ENCODE measurements at places on chromosomes 16 and 17.

DNA sequence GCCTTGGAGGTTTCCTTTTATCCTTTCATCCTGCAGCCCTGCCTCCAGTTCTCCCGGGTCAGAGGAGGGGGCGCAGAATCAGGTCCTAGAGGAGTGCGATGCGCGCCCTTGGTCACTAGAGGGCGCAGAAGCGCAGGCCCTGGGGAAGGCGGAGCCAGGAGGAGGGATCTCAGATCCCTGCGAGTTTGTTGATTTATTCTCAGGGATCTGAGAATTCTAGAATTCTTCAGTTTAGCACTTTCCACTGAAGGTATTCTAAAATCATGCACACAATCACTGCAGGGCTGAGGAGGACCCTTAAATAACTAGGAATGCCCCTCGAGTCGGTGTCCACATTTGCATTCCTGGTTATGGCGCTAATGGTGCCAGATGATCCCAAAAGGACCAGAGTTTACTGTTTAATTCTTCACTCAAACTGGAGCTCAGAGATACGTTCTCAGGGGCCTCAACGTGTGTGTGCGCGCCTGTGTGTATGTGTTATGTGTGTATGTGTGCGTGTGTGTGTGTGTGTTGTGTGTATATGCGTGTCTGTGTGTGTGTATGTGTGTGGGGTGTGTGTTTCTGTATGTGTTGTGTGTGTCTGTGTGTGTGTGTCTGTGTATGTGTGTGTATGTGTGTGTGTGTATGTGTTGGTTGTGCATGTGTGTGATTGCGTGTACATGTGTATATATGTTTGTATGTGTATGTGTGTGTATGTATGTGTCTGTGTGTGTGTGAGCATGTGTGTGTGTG lies 6.9 kb upstream of the ELAC2 start:
- peak; percentile 41 for DNase-seq

DNA sequence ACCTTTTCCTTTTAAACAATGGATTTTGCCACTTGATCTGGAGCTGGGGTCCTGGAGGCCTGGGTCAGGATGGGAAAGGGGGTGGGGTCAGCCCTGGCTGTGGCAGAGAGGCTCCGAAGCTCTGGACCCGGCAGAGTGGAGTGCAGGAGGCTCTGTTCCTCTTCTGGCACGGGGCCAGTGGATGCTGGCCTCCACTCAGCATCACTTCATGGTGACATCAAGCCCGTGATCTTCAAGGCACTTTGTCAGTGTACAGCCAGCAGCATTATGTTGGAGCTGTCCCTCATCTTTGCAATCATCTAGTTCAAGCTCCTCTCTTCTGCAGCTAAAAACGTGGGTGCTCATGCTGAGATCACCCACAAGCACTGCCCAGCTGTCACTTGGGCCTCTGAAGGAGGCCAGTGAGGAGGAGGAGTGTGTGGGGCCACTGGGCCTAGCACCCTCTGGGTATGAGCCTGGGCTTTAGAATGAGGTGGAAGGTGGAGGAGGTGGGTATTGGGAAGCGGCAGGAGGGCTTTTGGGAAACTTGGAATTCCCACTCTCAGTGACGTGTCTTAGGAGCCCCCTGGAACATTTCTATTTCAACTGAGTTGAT lies 45.9 kb upstream of the MGAT5B start:
- DNase-seq, result no peak

DNA sequence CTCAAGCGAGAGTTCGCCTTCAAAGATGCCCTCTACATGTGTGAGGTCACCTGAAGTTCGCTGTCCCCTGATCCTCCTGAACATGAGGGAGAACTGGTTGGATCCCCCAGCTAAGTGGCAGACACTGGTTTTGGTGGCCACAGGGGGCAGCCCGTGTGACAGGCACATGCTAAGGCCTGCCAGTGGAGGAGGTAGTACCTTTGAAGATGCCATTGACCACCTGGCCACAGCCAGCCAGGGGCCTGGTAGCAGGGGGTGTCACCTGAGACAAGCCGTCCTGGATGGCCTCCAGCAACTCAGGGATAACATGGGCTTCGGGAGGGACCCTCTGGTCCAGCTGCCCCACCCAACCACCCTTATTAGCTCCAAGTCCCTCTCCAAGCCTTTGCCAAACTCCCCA lies 7.3 kb upstream of the ALDH3A1 start:
- no peak for DNase-seq

- DNase-seq, result no peak
These were observed 230.3 kb downstream of the MRTFB start for GRCh38 chr16:14301169-14302030.

GRCh38 chr16:52441886-52442285 lies 105.1 kb downstream of the TOX3 start:
- no peak for DNase-seq

Measured in iris pigment epithelial cell (primary cell).